ENCODE measurements at places on chromosomes 4 and X.

GRCh38 chrX:130395341-130395740 lies 6.4 kb upstream of the RBMX2 start:
- DNase-seq: no peak

GRCh38 chr4:10063544-10064300 lies 42.4 kb upstream of the SLC2A9 start:
- no peak for DNase-seq

DNA sequence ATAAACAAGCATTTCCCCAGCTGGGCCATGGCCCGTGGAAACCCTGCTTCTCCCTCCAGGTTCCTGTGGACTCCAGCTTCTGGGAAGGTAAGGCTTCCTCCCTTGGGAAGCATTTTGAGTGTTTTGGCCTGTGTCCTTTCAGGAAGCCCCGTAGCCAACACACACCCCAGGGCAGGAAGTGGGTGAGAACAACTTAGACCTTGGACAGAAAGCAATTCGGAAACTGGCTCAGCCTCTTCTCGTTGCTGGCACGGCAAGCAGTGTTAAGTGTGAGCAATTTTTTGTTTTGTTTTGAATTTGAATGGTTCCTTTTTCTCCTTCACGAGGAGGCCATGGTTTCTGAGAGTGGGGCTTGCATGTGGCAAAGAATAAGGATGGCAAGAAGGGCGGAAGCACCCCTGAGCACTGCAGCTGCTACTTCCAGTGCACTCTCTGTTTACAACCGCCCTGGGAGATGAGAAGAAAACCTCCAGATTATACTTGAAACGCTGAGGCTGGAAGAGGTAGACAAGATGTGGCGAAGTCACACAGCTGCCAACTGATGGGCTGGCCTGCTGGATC lies 14.1 kb upstream of the CYTL1 start:
- no peak for DNase-seq

GRCh38 chrX:65866773-65867172 lies 173.1 kb downstream of the VSIG4 start:
- DNase-seq: no peak

GRCh38 chrX:136767104-136767941 lies 13.4 kb downstream of the ARHGEF6 start:
- DNase-seq: peak; percentile 58

All from frontal cortex (tissue), 4 donors.